ENCODE measurements at places on chromosomes 3 and 15.

- DNase-seq: no peak
These were observed 741.0 kb upstream of the CBLB start for GRCh38 chr3:106609666-106610301.

GRCh38 chr3:33095436-33095835, 1.5 kb downstream of the GLB1 start:
- DNase-seq: no peak

DNA sequence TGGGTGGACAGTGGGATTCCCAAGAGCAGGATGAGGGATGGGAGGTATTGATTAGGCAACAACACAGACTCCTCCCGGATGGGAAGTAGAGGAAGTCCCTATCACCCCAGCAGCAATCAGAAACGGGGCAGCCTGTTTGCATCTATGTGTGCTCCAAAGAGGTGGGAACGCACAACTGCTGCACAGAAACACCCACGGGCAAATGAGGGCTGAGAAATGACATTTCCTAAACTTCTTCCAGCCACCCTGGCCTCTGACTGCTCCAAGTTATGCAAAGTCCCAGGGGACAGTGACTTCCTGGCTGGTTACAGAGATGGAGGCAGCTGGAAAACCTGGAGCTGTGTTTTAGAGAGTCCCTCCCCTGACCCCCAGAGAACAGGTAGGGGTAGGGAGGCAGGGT, 42.6 kb downstream of the HCN4 start:
- DNase-seq: no peak

- no peak for DNase-seq
These were observed 3.2 kb downstream of the MAP2K1 start for GRCh38 chr15:66389859-66390381.

DNA sequence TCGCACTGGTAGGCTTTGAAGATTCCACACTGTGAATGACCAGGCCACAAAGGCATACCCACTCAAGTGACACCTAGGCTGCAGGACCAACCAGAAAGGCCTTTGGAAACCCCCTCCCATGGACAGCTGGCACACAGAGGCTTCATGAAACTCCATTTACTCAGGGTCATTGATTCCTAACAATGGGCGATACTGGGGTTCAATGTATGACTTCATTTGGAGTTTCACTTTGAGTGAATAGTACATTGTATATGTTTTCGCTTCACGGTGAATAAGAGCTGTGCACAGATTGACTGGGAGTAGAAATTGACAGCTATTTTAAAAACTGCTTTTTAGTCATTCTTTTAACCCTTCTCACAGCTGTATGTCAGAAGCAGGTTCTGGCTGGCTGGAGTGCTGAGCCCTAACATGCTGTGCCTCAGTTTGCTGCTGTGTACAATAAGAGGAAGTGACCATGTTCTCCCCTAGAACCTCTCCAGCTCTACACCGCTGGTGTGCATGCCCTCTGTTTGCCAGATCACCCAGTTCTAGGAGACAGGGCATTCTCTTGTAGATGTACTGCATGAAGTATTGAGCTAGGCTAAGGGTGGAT, 15.4 kb upstream of the CX3CR1 start:
- DNase-seq: no peak

DNA sequence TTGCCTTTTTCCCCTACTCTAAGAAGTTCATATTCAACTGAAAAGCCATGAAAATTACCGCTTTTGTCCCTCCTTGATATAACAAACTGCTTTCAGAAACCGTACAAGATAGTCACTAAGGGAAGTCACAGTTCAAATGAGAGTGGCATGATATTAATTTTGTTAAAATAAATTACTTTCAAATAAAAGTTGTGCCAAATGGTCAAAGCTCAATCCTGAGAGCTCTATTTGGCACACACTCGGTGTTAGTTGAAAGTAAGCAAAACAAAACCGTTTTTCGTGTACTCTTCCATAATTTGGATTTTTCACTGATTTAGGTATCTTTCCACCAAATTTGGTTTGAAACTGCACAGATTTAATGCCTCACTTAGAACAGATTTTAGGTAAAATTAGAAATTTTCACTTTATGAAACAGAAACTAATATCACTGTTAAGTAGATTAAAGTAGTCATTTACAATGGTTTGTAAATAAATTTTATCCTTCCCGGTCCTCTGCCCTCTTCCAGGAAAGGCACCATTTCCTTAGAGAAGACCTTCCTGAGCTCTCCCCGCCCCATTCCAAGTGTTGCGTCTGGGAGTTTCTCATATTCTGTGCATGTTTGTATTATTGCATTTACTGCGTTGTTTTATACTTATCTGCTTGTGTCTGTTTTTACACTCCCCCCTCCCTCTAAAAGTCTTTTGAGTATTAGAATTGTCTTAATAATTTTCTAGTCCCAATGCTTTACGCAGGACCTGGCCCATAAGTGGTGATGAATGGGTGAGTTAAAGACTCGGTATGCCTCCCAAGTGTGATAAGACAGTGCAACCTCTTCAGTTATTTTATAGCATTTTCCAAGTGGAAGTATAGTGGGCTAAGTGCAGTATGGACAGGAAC, 853 bp downstream of the TCAIM start:
- no peak for DNase-seq

GRCh38 chr15:70856884-70857561, 3.1 kb upstream of the LARP6 start:
- peak; percentile 90 for DNase-seq

- DNase-seq: no peak
These were observed 28.6 kb downstream of the DAG1 start for GRCh38 chr3:49498648-49499047.

DNA sequence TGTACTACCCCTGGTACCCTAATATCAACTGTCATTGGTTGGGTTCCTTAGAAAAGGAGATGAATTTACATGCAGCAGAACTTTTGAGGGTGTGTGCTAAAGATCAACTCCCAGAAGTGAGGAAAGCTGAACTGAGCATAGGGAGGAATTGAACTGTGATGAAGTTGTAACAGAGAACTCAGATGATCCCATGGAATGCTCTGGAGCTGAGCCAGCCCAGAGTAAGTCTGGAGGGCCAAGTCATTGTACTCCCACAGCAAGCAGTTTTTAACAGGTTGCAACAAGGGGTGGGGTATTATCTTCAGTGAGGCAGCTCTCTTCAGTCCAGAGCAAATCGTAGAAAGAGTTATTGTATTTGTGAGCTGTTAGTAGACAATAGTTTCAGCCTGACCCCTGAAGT, 572.3 kb downstream of the PYDC2 start:
- DNase-seq: no peak

DNA sequence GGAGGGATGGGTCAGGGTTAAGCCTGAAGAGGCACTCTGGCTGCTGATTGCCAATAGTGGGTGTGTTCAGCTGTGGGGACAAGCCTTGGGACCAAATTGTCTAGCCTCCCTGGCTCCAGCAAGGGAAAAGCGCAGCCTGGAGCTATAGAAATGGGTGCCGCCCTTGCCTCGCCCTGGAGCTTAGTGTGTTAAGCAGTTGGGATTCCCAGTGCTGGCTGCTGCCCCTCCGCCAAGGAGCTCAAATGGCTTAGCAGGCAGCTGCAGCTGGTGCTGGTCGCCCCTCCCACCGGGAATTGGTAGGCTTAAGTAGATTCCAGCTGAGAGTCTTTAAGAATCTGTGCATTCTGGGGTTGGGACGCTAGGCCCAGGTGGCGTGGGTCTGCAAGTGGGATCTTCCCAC, 662.9 kb upstream of the TBL1XR1 start:
- peak; percentile 53 for DNase-seq

- DNase-seq: no peak
These were observed 1194.6 kb downstream of the ZPLD1 start for GRCh38 chr3:103629391-103629790.

DNA sequence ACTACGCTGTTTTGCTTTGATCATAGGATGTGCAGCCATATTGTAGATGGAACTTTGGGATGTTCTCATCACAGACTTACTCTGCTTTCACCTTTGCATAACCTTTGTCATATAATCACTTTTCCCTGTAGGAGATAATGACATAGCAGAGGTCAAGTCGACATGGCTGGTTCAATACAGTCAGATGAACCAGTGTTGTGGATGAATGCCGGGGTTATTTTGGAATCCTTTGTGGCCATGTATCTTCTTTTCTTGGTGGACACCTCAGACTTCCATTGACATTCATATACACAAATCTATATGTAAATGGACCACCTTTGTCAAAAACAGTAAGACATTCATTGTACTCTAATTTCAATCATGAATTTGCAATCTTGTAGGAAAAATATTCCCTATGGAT, 180.2 kb downstream of the PTPRG start:
- no peak for DNase-seq

DNA sequence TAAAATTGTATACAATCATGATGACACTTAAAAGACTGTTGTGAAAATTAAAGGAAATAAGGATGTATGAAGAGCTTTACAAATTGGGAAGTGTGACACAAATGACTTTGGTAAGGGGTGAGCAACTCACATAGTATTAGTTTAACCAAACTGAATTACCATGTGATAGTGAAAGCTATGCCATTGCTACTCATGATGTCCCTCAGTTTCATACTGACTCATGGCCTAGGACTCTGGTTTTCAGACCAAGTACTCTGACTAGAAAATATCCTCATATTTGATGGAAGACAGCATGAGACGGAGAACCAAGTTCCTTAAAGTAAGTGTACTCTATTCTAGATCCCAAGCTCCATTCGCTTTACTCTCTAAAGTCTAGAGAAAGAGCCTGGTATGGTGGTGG, 203.2 kb upstream of the ICE2 start:
- DNase-seq: no peak

DNA sequence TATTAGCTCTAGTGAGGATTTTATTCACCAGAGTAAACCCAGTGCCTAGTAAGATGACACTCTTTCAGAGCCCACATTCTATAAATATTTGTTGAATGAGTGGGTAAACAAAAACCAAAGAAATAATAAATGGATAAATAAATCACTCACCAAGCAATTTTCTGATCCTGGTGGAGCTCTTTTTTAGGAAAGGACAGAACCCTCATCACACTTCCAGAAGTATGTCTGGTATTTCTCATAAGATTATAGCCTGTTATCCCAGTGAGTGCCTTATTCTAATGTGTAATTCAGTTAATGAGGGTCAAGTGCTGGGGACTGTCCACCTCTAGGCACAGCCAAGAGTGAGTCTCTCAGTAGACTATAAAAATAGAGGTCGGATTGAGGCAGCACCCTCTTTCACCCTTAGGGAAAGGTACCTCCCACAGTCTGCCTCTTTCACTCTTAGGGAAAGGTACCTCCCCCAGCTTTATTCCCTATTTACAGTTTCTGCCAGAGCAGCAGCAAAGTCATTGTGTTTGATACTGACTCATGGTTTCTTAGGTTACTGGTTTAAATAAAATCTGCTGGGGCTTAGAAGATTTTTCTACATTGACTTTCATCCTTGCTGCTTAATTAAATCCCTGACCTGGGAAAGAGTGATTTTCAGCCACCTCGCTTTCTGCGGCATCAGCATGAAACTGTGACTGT, 145.0 kb downstream of the STAC start:
- DNase-seq: no peak

DNA sequence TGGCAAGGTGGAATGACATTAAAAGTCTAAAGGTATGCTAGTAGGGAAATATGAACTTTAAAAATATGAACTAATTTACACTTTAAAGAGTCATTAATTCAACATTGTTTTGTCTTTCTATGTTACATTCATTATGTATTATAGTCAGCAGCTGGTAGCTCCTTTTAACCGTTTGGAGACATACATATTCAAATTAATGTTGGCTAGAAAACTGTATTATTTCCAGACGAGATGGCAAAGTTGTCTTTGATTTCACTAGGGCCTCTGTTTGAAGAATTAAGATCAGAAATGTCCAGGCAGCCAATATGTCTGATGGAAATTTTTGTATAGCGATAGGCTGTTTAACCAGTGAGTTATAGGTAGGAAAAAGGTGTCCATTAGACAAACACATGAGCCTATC, 817.6 kb downstream of the GRM7 start:
- no peak for DNase-seq

DNA sequence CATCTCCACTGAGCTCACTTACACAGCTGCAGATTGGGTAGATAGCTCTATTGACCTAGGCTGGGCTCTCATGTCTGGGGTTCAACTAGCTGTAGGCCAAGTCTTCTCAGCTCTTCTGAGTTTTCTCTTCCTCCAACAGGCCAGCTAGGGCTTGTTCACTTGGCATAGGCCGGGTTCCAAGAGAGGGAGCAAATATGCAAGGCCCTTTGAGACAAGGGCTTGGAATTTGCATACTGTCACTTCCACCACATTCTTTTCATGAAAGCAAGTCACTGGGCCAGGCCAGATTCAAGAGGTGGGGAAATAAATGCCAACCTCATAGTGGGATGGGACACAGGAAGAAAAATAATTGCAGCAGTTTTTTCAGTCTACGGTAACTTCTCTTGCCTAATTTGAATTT, 25.2 kb downstream of the PIGB start:
- peak; percentile 5 for DNase-seq

DNA sequence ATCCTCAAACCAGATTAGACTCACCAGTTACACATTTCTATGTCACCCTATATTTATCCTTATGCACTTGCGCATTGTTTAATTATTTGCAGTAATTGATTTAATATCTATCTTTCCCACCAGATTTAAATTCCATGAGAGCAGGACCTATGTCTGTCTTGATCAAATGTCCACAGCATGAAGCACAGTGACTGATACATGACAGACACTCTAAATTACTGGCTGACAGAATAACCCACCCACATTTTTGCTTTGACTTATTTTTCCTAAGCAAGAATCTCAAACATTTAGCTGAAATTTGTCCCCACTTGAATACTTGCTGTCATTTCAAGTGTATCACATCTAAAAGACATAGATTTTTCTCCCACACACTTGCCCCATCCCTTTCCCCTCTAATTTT, 7.5 kb downstream of the CD200R1 start:
- no peak for DNase-seq

DNA sequence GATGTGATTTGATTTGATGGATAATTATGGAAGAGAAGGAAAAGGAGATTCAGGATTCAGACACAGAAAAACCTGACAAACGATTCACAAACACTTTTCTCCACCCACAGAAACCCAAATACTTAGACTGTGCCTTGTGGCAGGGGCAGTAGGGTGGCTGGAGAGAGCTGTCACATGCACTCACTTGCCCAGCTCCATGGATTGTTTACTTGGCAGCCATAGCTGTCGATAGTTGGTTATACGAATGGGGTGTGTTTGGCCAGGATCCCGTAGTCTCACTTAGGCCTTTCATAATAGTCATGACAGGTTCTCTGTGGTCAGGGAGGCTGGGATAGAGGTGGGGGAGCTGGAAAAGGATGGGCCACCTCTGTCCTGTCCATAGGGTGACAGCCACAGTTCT, 76.9 kb downstream of the CACNA1D start:
- no peak for DNase-seq

DNA sequence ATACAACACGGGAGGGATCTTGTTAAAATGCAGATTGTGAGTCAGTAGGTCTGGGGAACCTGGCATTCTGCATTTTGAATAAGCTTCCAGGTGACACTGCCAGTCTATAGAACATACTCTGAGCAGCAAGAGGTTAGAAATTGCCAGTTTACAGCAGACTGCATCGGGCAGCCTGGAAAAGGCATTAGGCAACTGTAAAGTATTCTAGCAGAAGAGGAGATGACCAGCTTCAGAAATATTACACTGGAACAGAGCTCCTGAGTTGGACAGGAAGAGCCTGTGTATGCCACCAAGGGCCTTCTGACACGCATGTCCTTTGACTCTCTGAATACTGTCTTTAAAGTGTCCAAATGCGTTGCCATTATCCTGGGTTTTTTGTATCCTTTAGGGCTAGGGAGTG, 2.5 kb upstream of the ACAN start:
- no peak for DNase-seq
